ENCODE measurements at places on chromosomes 6 and 20.

- no peak for DNase-seq
Measured at GRCh38 chr20:44394702-44395460, 39.4 kb downstream of the HNF4A start.

DNA sequence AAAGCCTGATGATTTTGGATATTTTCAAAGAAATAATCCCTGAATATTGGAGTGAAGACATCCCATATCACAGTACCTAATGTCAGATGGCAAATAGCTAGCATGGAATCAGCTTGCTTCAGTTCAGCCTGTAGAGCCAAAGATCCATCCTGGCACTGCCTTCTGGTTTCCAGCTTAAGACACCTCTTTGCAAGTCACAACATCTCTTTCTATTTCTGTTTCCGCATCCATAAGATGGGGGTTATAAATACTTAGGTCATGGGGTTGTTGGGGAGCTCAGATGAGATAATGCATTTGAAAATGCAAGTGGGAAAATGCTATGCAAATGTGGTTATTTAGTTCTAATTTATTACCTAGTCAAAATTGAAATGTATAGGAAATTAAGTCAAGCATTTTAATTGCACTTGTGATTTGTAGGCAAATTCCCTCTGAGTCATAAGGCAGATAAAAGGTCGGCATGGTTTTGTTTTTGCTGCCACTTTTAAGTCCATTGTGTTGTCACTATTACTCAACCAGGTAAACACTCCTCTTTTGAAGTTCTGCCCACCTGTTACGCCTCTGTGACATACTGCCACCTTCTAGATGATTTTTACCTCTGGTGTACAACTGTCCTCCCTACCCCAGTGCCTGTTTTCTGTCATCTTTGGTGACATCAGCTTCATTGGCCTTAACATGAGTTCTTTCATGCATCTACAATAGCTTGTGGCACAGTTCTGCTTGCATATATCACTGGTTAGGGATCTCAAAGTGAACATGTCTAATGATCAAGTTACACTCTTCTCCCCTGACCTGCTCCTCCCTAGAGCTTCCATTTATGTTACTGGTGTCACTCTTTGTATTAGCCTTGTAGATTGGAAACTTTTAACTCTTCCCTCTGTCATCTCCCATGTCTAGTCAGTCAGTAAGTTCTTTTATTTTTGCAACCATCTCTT is 96.6 kb downstream of the CDKAL1 start:
- DNase-seq = peak; percentile 10

DNA sequence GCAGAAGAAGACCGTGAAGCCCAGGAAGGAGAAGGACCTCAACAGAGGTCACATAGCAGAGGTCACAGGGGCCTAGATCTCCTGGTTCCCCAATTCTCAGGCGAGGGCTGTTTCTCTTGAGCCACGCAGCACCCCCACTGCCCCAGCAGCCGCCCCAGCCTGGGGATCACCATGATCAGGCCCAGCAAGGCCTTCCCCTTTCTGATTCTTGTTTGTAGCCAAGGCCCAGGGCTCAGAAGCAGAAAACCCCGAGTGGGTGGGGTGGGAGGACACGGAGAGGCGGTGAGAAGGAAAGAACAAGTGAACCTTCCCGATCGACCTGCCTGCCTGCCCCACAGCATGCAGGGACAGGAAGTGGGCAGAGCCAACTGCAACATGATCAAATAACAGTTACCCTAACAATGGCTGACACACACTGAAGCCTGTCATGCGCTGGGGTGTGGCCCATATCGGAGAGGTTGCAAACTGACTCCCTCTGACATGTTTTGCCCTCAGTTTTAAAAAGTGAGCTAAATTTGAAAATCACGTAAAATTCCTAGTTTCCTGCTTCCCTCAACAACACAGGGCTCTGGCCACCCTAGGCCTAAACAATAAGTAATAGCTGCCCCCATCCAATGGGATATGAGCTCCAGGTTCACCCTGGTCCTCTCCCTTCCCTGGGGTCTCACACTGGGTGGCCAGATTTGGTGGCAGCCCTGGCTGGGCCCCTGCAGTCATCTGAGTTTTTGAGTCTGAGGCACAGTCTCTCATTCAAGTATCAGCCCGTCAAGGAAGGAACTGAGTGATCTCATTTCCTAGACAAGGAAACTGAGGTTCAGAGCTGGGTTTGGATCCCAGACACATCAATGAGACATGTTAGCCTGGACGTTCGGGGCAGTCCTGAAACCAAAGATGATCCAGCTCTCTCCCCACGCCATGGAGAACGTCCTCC is 6.5 kb downstream of the PEDS1 start:
- DNase-seq = peak; percentile 40

DNA sequence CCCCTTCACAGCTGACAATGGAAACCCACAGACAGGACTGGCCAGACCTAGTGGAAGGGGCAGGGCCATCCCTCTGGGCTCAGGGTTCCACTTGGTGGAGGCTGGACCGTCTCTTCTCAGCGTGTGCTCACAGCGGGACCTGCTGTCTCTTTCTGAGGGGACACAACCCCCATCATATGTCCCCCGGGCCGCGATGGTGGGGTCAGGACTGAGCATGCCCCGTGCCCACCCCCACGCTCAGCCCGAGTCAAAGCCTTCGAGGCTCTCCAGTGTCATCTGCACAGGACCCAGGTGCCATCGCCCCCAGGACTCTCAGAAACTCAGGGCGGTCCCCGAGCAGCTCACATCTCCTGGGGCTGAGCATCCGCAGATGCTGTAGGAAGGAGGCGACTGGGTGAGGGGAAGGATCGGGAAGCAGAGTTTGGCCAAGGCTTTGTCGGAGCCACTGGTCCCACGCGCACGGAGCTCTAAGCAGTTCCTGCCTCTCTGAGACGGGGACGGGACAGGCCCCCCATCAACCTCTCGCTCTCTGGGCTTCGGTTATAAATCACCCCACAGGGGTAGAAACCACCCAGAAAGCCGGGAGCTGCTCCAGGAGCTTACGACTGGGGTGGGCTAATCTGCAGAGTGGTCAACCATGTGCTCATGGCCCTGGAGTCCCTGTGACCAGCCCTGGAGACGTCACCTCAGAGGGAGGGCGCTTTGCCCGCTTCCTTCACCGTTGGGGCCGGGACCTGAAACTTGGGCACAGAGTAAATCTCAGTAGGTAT is 183.4 kb upstream of the SULF2 start:
- no peak for DNase-seq

- DNase-seq = no peak
Measured at GRCh38 chr20:48711696-48712464, 115.9 kb downstream of the PREX1 start.

DNA sequence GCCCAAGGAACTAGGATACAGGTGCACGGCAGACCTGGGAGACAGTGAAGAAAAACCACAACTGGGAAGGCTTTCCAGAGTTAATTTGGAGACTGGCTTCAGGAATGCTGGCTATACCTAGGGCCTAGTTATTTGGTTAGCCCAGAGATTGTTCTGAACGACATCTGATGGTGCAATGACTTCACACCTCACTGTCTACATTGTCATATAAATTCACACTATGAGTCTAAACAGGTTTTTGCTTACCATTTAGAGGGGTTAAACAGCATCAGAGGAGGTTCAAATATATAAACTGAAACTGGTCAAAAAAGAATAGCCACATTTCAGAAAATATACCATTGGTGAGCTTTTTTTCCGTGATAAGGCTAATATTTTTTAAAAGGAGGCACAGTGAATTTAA is 16.7 kb downstream of the UBE2V1 start:
- DNase-seq = no peak

DNA sequence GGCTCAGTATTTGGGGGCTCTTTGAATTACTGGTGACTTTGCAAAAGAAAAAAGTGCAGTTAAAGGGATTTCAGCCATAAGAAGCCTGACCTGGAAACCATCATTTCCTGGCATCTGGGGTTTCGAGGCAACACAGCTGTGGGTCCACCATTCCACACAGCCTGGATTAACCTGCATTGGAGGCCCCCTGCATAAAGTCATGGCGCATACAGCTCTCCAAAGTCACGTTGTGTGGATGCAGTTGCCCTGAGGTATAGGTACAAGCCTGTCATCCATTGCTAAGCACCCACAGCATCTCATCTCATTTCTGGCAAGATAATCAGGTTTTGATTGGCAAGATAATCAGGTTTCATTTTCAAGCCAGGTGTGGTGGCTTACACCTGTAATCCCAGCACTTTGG is 54.5 kb upstream of the TAGAP start:
- DNase-seq = no peak

DNA sequence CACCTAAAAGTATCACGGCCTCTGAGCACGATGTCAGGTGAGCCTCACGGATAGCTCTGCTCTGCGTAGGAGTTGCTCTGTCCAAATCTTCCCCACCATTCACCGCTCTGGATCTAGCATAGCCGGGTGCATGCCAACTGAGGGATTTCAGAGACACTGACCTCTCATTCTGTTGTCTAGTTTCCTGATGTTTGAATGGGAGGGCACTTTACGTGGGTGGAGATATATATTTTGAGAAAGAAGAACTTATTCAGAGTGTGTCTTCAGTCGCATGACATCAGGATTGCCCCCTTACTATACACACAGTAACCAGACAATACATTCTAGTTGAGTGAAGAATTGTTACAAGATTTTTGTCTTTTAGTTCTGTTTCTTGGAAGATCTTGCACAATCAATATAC is 96.5 kb upstream of the CITED2 start:
- DNase-seq = no peak

GRCh38 chr6:111788379-111789276 is 84.6 kb downstream of the FYN start:
- no peak for DNase-seq

- DNase-seq = no peak
Measured at GRCh38 chr6:42029881-42030280, 20.4 kb upstream of the TAF8 start.

DNA sequence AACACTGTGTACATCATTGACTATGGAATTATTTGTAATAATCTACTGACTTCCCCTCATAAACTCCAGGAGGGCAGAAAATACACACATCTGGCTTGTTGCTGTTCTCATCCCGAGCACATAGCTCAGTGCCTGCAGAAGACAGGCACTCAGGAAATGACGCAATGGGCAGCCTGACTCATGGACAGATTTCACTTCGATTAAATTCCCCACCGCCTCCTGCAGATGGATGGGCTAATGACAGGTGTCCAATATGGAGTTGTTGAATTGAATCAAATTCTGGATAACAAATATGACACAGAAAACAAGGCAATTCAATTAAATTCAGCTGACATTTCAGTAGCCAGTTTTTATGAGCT is 9.1 kb downstream of the ANKRD60 start:
- DNase-seq = no peak

- DNase-seq = no peak
Measured at GRCh38 chr6:107624050-107624449, 134.1 kb downstream of the SOBP start.

DNA sequence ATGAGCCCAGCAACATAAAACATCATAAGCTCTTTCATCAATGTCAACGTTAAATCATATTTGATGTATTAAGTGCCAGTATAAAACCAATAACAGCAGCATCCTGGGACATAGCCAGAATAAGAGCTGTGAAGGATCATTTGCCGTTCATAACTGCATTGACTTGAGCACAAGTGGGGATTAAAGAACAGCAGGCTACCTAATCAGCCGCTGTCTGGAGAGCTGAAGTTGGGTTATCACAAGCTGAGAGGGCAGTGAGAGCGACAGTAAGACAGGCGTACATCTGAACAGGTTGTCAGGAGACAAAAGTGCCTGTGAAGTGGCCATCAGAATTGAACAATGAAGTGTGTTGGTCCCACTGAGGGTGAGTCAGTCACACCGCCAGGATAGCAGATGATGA is 269.6 kb downstream of the GRIK2 start:
- DNase-seq = no peak

- DNase-seq = no peak
Measured at GRCh38 chr20:62481425-62482145, 5.8 kb upstream of the GATA5 start.

DNA sequence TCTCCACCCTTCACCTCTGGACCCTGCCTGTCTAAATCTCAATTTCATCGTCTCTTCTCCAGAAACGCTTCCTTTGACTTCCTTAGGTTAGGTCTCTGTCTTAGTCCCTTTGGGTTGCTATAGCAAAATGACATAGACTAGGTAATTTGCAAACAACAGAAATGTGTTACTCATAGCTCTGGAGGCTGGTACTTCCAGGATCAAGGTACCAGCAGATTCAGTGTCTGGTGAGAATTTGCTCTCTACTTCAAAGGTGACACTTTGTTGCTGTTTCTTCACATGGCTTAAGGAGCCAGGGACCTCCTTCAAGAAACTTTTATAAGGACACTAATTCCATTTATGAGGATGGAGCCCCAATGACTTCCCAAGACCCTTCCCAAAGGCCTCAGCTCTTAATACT is 145.1 kb upstream of the IMPG1 start:
- no peak for DNase-seq

DNA sequence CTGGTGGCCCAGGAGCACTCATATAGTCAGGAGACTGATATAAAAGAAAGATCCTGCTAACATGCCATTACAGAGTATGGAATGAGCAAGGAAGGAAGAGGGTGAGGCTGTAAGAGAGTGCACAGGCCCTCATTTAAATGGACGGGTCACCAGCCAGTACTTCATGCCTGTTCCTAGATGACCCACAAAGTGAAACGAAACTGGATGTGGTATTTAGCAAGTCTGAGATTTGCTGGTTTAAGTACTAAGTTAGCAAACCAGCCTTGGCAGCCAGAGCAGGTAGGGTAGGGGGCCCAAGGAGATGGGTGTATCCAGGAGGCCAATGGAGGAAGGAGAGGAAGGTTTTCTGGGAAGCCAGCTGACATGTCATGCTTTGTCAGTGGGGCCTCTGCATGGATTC is 15.9 kb downstream of the NT5E start:
- no peak for DNase-seq

- no peak for DNase-seq
Measured at GRCh38 chr20:31780839-31781238, 38.3 kb upstream of the MYLK2 start.

DNA sequence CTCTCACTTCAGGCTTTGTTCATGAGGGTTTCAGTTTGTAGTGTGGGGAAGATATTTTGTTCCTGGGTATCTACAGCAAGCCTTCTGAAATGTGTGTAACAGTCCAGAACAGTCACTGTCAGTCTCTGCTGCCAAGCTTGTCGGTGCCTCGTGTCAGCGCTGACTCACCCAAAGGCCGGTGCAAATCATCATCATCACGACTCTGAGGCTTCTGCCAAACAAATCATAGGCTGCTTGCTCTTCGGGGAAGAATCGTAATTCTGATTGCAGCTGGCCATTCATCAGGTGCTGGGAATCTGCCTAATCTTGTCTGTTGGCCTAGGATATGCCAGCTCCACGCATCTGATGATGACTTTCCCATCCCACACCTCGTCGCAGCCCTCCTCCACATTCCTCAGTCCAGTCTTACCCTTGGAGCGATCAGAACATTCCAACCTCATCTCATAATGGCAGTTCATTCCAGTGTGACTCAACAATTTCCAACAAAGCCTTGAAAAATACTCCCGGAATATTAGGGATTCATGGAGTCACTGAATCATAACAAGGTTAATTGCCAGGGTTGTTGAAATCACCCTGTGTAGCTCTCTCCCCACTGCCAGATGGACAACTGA is 40.9 kb downstream of the ALDH8A1 start:
- no peak for DNase-seq

DNA sequence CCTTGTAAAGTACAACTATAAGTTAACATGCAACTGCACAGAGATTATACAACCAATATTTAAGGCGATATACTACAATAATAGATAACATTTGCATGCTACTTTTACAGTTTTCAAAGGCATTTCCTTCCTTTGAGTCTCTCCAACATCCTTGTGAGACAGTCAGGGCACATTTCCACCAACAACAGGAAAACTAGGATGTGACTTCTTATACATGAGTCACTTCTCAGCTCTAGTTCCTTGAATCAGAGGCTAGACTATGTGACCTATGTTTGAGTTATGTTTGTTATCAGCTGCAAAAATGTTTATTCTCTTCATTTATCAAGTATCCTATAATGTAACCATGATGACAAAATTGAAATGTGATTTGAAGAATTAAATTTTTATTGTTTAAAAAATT is 51.7 kb upstream of the TFAP2D start:
- no peak for DNase-seq

All from GM12864 (cell line).